Articular chondrocyte of knee joint (primary cell): ENCODE measurements at places on chromosomes 11 and 22. TPM values are rescaled to one million over a fixed set of nuclear protein-coding genes. Genes with fewer than 3 reads are reported as not detected.

The TH gene
- not detected in 2 replicates for total RNA-seq

The PRDM11 gene
- total RNA-seq, result 4.4 and 5.1 TPM in 2 replicates

The PDE2A gene
- total RNA-seq, result 0.13 and 0.22 TPM in 2 replicates

The CADM1 gene
- total RNA-seq, result 20.4 and 22.9 TPM in 2 replicates

The MYO18B gene
- under 0.01 and 0.22 TPM in 2 replicates for total RNA-seq
